ENCODE measurements at places on chromosomes 2 and 18.

GRCh38 chr2:109129921-109130722 is 1.1 kb downstream of the SH3RF3 start:
- DNase-seq, result no peak

GRCh38 chr2:206164261-206164862 is 4.7 kb downstream of the EEF1B2 start:
- peak; percentile 71 for DNase-seq

- no peak for DNase-seq
These were observed 154.1 kb upstream of the SH3BP4 start for GRCh38 chr2:234797566-234798250.

DNA sequence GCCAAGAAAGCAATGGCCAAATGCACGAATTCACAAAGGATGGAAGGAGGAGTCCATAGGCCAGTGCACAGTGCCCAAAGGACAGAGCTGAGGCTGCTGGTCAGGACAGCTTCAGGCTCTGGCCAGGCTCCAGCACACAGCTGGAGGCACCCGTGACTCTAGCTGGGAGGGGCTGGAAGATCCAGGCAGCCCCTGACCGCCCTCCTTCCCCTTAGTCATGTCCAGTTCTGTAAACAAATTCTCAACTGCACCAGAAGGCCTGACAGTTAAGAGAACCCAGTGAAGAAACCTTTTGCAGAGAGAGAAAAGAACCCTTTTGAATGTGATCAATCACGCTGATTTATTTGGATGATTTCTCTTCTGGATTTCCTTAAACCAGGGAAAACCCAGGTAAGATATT is 7.7 kb upstream of the YWHAQ start:
- no peak for DNase-seq

- no peak for DNase-seq
These were observed 674.3 kb upstream of the REG3G start for GRCh38 chr2:78351208-78351607.

- DNase-seq, result no peak
These were observed 127.7 kb downstream of the MYCN start for GRCh38 chr2:16067866-16068551.

GRCh38 chr18:47898696-47899095 is 31.8 kb downstream of the SMAD2 start:
- no peak for DNase-seq

GRCh38 chr2:137435162-137435561 is 529.1 kb upstream of the HNMT start:
- no peak for DNase-seq

GRCh38 chr2:9641641-9642040 is 10.8 kb upstream of the YWHAQ start:
- DNase-seq, result no peak

DNA sequence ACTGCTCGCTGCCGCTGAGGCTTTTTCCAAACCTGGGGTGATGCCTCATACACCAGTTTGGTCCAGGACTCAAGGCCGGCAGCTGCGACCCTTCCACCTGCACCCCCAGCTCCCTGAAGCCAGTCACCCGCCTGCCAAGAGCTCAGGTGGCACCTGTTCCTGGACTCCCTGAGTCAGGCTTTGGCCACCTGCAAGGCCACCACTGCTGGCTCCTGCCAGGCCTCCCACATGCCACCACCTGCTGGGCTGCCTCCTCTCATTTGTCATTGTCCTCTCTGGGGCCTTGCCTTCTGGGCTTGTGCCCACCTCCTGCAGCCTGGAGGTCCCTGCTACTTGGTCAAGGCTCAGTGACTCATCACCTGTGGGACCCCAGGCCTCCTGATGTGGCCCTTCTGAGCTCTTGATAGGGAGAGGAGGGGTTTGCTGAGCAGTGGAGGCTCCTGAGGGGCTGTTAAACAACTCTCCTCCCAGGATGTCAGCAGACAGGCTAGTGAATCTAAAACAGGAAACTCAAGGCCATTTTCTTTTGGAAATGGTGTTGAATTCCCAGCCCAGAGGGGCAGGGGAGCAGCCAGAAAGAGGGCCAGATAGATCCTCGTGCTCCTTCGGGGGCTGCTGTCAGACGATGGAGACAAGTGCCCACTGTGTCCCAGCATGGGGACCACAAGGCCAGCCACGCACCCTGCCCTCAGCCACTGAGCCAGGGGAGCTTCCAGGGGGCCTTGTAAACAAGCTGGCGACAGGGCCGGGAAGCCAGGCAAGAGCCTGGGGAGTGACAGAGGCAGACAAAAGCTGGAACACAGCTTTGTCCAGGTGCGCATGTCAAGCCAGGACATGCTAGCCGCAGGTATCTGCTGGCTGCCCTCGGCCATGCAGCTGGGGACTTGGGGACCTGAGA is 416.8 kb downstream of the LRATD1 start:
- no peak for DNase-seq

- DNase-seq, result no peak
These were observed 28.0 kb downstream of the ST6GAL2 start for GRCh38 chr2:106857882-106858478.

- no peak for DNase-seq
These were observed 540.5 kb downstream of the SATB2 start for GRCh38 chr2:198917275-198917674.

DNA sequence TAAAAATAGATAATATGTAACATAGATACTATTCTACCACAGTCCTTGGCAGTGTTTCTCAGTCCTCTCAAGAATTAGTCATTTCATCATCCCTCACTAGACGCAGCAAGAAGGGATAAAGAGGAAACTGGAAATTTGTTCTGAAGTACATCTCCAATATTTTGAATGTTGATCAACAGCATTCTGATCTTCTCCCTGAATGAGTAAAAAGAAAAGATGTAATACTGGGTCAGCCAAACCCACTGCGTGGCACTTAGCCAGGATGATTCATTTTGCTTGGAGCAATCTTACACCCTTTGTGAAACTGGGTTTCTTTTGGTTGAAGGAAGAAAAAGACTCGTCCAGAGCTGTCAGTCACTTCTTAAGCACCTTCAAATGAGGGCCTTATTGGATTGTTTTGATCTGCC is 54.1 kb downstream of the TAF1B start:
- no peak for DNase-seq

GRCh38 chr2:10868465-10869314 is 43.0 kb upstream of the KCNF1 start:
- no peak for DNase-seq

DNA sequence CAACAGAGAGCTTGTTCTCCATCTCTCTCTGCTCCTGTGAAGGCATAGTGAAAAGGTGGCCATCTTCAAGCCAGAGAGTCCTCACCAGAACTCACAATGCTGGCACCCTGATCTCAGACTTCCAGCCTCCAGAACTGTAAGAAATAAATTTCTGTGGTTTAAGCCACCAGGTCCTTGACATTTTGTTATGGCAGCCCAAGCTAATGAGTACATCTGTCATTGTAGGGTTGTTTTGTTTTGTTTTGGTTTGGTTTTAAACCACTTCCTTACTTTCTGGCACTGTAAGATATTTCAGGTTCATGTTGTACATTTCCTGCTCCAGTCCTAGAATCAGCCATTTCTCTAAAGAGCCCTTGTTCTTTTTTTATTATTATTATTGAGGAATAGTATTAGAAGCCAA is 171.2 kb downstream of the CPS1 start:
- DNase-seq, result no peak

- no peak for DNase-seq
These were observed 106.9 kb downstream of the PRKRA start for GRCh38 chr2:178344121-178344520.

DNA sequence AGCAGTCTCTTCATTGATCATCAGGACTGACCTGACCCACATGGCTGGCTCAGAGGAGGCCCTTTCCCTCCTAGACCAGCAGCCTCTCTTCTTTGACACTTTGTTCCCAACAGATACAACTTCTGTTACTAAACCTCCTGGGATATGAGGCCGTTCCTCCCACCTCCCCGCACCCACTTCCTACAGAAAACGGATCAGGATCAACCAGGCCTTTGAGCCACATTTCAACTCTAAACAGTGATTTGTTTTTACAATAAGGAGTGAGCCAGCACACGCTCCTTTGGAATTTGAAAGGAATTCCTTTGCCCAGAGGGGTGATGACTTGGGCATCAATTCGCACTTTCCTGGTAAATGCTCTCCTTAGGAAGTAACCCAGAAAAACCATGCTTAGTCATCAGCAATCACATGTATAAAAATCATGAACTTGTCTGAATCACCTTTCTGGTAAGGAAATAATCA is 180.4 kb downstream of the FAM124B start:
- no peak for DNase-seq

GRCh38 chr2:10195278-10196109 is 73.0 kb downstream of the RRM2 start:
- DNase-seq, result no peak

DNA sequence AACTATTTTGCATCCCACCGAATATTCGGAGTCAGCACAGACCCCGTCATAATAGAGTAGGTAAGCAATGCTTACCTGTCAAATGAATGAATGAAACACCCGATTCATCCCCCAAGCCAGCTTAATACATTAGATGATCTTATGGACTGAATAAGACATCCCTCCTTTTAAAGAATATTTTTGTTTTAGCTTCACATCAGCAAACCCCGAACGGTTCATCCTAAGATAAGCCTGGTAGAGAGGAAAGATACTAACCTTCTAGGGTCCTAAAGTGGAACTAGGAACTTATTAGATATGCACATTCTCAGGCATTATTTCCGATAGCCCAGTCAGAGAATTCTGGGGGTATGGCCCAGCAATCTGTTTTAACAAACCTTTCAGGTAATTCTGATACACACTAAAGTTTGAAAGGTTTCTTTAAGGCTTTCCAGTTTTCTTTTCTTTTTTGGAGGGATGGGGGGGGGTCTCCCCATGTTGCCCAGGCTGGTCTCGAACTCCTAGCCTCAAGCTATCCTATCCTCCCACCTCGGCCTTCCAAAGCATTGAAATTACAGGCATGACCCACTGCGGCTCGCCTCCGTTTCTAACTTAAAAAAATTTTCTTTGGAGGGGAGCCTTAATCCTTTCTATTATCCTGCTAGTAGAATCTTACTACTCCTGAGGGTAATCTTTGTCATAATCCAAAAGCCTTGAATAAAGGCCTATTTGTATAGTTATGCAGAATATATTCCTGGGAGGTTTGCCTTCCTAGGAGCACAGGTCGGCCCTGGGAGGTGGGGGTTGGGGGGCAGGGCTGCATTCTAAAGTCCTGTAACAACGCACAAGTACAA is 1.0 kb upstream of the ACTR3 start:
- no peak for DNase-seq
